ENCODE measurements at places on chromosomes 6 and 20. TPM values are rescaled to one million over a fixed set of nuclear protein-coding genes. Genes with fewer than 3 reads are reported as not detected.

Gene HLA-DOA
- polyA plus RNA-seq, result 0.83 TPM

Gene SSR1
- 191 TPM for polyA plus RNA-seq

Gene PAK5
- polyA plus RNA-seq, result 0.56 TPM

- no peak for DNase-seq
Measured at GRCh38 chr6:98669371-98669770, 165.0 kb upstream of the POU3F2 start.

GRCh38 chr6:93304505-93304904 is 114.9 kb downstream of the EPHA7 start:
- no peak for DNase-seq

- no peak for DNase-seq
Measured at GRCh38 chr20:6384956-6385486, 262.2 kb upstream of the FERMT1 start.

DNA sequence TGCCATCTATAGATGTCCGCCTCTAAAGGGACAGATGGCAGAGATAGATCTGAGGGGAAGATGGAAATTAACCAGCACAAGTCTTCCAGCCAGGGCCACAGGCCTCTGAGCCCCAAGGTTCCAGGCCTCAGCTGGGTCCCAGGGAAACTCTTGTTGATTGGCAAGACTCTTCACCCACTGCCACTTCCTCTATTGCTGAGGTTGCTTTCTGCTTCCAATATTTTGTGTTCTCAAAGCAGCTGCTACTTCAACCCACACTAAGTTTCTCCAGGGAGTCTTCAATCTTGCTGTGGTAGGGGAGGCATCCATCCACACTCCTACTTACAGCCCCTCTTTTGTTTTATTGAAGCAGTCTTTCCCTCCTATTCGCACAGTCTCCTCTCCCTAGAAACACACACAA is 36.4 kb upstream of the SASH1 start:
- DNase-seq, result no peak

- DNase-seq, result peak; percentile 83
Measured at GRCh38 chr6:31400467-31401289, 2.7 kb upstream of the MICA start.

DNA sequence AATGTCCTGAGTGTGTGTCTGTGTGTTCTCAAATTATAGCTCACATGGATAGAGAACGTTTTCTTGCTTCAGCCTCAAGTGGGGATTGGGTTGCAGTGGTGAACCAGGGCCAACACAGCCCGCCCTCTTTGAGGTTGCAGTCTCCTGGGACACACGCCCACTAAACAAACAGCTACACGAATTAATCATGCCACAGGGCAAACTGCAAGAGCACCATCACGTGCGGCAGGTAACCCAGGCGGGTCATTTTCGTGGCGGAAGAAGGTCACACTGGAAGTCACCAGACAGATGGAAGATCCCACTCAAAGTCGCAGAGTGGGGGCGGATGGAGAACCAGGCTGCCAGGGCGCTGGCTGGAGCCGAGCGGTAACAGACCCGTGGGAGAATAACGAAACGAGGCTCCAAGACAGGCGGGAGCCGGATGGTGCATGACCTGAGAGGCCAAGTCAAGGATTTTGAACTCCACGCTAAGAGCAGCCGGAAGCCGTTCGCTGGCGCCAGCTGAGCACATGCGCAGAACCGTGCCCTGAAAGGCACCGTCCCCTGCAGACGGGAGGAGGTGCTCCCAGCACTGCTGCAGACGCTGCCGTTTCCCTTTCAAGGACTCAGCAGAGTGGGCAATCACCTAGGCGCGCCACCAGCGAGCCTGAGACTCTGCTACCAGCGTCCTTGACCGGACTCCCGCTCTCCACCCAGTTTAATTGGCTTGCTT is 10.7 kb downstream of the DLL1 start:
- DNase-seq, result peak; percentile 55

- DNase-seq, result peak; percentile 71
Measured at GRCh38 chr20:37282556-37282955, 6.9 kb upstream of the MANBAL start.

DNA sequence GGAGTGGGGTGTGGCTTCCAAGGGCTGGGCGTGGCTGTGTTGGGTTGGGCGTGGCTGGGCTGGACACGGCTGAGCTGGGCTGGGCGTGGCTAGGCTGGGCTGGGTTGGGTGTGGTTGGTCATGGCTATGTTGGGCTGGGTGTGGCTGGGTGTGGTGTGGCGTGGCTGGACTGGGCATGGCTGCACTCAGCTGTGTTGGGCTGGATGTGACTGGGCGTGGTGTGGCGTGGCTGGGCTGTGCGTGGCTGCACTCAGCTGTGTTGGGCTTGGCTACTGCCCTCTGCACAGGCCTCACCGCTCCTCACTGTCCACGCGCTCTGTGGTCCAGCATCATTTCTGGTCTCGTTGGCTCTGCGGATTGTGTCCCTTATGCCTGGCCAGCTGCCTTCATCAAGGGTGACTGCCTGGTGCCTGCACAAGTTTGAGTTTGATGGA is 43.5 kb upstream of the SLCO4A1 start:
- no peak for DNase-seq

DNA sequence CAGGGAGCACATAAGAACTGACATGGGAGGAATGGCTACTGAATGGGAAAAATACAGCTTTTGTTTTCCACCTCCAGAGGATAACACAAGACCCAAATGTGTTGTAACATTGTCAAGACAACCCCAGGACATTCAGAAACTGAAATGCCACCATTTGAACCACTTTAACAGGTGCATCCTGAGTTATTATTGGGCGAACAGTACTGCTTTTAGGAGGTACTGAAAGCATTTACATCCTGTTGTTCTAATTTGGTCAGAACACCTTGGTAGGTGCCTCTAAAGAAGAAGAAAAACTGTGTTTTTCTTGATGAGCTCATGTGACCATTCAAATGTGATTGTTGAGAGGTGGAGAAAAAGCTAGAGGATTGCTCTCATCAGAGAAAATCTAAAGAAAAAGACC is 6.4 kb upstream of the TXNDC5 start:
- no peak for DNase-seq

DNA sequence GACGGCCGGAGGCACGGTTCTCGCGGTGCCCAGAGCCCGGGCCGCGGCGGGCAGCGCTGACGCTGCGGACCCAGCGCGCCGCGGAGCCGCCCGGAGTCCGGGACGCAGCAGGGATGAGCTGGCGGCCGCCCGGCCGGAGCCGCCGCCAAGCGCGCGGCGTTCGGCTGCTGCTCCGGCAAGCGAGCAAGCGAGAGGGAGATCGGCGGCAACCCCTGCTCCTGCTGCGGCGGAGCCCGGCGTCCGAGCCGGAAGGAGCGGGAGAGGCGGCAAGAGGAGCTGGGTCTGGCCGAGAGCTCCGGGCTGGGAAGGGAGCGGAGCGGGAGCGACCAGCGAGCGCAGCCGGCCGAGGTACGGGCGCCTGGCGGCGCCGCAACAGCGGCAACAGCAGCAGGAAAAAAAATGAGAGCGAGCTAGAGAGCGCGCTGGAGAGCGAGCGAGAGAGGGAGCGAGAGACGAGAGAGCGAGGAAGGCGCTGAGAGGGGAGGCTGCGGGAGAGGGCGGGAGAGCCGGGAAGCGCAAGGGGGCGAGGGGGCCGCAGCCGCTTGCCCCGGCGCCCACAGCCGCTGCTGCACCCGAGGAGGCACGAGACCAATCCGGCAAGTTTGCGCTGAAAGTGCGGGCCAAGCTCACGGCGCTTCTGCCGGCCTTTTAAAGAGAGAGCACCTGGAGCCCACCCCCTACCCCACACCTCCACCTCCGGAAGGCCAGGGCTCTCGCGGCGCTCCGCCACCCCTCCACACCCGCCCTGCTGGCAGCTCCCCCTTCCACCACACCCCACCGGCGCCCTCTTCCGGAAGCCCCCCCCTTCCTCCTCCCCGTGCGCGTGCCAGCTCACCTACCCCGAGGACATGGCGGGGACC is 496 bp downstream of the GRM4 start:
- DNase-seq, result peak; percentile 65

GRCh38 chr20:22572023-22572422 is 12.3 kb downstream of the FOXA2 start:
- DNase-seq, result no peak

All from hepatocyte (in vitro differentiated cells).